CD4-positive, alpha-beta T cell treated with Interleukin-6 at 100 ng/mL for 8 hours (primary cell): ENCODE measurements at places on chromosomes 12 and 14.

DNA sequence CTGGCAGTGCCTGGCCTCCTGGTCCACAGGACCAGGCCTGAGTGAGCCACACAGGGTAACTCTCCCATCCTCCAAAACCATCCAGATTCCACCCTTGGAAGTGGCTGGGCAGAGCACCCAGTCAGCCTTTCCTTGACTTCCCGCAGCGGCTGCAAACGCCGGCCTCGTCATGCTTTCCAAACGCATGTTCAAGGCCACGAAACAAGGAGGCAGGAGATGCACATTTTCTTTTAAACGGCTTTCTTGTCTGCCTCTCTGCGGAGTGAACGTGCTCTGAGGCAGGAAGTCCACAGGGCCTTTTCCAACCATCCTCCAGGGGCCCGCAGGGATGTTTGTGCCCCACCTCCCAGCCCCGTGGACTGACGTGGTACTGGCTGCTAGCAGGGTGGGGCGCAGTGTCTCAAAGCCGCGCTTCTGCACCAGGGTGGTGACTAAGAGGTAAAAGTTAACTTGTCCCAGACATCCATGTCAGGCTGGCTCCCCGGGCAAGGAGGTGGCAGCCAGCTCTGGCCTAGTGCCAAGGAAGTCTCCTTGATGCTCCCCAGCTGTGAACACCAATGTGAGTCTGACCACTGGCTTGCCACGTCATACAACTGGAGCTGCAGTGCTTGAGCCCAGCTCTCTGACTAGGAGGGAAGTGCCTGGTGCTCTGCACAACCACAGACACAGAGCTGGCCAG, 45.0 kb downstream of the KCNA5 start:
- DNase-seq = no peak

- no peak for DNase-seq
Observed at GRCh38 chr12:40793471-40793870, 101.2 kb downstream of the CNTN1 start.

DNA sequence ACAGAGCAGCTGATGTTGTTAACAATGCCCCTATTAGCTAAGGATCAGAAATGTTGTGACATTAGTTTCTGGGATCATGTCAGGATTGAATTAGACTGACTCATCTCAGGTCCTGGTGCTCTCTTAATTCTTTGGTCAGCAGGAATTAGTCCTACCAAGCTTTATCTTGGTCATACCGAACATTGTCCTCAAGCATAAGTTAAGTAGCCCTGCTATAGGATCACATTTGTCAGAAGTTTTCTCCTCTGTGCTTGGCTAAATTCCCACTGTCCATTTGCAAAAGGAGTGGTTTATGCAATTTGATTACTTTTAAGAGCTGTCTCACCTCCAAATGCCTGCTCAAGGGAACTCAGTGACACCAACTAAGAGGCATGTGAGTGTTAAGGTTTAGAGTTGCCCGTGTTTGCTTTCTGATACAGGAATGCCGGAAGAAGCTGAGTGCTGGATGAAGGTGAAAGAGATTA, 48.4 kb upstream of the IFNG-AS1 start:
- DNase-seq = no peak

DNA sequence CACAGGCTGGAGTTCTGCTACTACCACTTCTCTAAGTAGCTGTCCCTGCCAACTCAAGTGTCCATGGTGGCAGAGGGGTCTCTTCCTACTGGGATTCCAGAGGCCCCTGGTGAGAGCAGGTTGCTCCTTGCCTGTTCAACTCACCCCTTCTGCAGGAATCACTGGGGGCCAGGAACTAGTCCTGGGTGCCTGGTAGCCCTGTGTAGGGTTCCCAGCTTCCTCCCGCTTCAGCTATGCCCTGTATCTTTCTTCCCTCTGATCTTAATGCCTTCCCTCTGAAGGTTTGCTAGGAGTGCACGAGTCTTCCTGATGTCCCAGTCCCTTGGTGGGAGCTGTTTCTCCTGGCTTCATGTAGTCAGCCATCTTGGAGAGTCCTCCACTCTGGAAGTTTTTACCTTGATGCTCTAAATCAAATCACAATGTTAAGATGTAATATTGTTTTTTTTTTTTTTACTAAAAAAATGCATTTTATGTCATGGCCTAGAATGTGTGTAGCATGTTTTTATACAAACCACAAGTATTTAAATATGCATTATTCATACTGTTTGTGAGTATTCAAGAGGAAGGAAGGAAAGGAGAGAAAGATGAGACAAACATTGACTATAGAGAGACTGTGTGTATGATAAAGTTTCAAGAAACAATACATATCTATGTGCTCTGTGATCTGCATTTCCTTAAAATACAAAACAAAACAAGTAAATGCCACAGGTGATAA, 54.7 kb downstream of the FRS2 start:
- no peak for DNase-seq

DNA sequence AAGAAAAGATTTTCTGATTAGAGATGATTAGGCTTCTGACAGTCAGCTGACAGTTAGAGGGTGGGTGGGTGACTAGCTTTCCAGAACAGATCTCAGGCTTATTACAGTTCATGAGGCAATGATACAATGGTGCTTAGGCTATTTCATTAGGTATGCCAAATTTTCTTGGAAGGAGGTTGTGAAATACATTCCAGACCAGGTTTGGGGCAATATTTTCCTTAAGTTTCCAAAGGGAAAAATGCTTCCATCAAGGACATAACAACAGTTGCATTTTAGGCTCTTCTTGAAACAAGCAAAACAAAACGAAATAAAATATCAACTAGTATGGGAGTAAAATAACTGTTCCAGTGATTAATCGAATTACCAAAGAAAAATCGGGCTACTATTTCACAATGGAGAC, 59.3 kb upstream of the CNTN1 start:
- no peak for DNase-seq

DNA sequence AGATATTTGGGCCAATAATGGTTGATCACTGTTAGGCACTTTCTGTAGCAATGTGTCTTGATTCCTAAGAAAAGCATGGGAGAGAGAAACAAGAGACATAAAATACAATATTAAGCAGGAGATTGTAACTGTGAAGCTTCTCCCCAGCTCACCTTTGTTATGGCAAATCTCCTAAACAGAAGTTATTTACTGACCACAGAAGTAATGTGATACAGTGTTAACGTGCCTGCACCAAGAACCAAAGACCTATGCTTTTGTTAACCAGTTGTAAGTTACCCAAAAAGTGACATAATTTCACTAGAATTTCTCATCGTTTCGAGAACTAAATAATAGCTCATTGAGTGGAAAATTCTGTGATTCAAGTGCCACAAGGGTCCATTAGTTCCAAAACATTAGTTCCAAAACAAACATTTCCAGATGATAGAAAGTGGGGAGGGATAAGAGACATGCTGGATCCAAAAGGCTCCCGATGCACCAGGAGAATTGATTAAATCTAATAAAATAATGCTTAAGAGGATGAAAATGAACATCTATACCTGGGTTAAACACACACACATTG, 14.3 kb downstream of the RERG start:
- no peak for DNase-seq

GRCh38 chr14:91509083-91509877, 830 bp downstream of the PPP4R3A start:
- peak; percentile 17 for DNase-seq

DNA sequence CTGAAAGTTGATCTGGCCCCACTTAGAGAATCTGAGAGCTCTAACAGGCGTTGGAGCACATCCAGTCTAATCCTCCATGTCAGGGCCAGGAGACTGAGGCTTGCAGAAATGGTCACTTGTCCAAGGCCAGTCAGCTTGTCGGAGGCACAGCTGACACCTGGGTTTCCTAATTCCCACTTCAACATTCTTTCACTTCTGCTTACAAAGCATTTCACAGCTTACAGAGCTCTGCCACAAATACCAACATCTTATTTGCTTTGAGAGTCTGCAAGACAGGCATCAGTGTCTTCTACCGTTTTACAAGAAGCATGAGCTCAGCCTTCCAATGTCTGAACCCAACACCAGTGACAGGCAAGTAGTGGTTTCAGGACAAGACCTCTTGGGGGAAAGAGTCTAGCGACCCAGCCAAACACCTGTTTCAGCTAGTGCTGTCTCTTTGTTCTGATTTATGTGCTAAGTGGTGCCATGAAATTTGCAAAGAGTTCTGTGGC, 31.8 kb downstream of the ISCA2 start:
- DNase-seq = no peak

DNA sequence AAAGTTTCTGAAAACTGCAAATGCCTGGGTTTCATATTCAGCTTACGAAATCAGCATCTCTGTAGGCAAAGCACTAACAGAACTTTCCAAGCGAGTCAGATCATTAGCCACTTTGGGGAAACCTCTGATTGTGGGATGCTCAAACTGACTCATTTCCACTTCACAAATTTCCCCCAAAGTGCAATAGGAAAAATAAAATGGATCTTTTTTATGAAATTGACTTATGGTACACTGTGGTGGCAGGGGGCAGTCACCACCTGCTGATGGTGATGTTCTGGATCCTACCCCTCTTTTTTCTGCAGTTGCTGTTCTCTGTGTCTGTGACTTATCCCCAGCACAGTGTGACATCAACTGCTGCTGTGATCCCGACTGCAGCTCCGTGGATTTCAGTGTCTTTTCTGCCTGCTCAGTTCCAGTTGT, 5.6 kb downstream of the TCTN1 start:
- no peak for DNase-seq

- DNase-seq = no peak
Observed at GRCh38 chr12:96749999-96750398, 157.1 kb upstream of the NEDD1 start.

DNA sequence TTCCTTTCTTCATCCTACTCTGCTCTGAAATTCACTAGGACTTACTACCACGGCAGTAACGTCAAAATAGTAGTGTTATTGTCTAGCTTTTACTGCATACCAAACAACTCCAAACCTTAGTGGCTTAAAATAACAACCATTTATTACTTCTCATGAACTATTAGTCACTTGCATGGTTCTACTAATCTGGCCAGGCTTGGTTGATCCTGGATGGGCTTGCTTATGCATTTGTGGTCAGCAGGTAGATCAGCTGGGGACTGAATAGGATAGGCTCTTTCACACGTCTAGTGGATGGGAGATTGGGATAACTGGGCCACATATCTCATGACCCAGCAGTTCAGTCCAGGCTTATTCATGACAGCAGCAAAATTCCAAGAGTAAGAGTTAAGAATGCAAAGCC, 9.4 kb upstream of the SLC35F4 start:
- no peak for DNase-seq

DNA sequence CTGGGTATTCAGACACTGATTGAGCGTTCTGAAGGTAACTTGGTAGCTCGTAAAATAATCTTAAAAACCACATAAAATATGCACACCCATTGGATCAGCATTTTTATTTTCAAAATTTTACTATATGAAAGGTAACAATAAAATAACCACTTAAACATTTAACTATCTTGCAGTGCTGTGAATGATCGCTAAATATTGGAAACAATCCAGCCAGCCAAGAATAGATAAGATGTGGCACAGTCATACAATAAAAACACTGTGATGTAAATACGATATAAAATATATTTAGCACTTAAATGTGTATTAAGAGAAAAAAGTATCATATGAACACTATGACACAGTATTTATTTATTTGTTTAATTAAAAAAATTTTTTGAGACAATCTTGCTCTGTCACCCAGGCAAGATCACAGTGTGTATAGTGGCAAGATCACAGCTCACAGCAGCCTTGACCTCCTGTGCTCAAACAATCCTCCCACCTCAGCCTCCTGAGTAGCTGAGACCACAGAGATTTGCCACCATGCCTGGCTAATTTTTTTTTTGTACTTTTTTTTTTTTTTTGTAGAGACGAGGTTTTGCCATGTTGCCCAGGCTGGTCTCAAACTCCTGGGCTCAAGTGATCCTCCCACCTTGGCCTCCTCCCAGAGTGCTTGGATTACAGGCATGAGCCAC, 39.4 kb downstream of the SDR9C7 start:
- no peak for DNase-seq

- no peak for DNase-seq
Observed at GRCh38 chr14:68768316-68768715, 24.6 kb downstream of the ZFP36L1 start.

DNA sequence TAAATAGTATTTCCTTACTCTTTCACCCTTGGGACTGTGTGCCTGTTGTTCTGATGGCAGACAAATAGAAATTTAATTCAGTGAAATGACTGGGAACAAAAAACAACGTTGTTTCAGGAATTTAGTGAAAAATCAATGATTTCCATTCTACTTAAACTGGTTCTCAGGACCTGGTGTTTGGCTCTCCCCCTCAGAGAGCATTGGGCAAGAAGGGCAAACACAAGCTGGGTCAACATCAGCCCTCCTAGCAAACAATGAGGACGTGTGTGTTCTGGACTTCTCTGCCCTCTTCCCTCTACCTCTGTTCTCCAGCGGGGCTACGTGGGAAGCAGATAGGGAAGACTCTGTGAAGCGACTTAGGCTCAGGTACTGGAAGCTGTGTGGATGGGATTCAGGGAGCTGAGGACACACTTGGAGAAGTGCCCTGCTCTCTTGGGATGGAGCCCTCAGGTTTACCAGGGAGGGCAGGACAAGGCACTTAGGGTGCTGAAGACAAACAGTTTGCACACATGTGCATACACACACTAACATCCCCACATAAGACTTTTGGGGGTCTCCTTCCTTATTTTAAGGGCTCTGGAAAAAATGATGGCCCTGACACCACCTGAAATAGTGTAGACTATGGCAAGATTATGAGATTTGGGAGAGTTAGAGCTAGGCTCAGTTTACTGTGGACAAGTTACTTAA, 7.6 kb upstream of the SERPINA1 start:
- no peak for DNase-seq

GRCh38 chr12:65868878-65869277, 44.6 kb downstream of the HMGA2 start:
- no peak for DNase-seq

DNA sequence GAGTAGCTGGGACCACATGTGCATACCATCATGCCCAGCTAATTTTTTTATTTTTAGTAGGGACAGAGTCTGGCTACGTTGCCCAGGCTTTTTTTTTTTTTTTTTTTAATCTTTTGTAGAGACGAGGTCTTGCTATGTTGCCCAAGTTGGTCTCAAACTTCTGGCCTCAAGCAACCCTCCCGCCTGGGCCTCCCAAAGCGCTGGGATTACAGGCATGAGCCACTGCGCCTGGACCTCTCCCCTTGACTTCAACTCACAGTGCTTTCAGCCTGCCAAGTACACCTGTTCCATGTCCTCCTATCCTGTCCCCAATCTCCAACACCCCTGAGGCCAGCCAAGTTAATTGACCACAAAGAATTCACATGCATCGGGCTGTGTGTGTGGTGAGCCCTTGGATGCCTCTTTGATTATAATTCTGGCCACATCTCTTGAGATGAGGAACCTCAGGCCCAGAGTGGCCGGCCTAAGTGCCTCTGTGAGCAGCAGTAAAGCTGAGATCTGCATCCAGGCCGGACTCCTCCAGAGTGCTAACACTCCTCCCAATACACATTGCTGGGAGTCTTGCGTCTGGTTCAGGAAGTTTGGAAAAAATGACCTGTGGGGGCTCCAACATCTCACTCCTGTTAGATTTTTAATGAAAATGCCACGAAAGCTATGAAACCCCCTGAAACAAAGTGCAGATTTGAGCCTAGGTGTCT, 6.8 kb downstream of the RAB35 start:
- DNase-seq = no peak

DNA sequence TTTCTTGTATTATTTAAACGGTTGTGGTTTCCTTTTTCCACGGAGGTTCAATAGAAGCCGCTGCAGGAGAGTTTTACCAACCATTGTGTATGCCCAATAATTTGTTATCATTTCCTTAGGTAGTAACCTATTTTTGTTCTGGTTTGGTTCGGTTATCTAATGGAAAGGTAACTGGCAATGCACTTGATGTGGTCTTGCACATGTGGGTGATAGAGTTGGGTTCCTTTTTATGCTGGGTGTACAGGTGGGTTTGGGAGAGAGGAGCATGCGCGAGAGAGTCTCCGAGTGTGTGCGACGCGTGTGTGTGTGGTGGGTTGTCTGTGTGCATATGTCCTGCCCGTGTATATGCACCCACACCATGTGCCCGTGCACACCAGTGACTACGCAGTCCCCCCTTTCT, 102.7 kb upstream of the FKBP4 start:
- peak; percentile 32 for DNase-seq
